ENCODE measurements at places on chromosomes 16 and 17.

GRCh38 chr16:48235058-48235555 is 9.0 kb upstream of the LONP2 start:
- no peak for DNase-seq

- no peak for DNase-seq
Observed at GRCh38 chr17:40316571-40317344, 7.8 kb downstream of the RARA start.

DNA sequence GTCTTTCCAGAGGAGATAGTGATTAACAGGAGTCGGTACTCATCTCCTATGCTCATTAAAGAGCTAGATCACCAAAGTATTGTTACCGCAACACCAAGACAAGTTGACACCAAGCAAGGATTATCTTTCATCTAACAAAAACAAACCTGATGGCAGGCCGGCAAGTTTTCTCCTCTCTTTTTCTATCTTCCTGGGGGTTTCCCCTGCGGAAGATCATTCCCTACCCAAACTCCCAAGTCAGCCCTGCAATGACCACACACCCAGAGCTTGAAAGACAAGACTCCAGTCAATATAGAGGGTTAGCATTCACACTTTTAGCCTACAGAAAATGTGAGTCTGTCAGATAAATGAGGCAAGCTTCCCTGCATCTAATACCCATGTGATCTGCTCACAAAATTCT is 312.1 kb downstream of the SOX9 start:
- no peak for DNase-seq

DNA sequence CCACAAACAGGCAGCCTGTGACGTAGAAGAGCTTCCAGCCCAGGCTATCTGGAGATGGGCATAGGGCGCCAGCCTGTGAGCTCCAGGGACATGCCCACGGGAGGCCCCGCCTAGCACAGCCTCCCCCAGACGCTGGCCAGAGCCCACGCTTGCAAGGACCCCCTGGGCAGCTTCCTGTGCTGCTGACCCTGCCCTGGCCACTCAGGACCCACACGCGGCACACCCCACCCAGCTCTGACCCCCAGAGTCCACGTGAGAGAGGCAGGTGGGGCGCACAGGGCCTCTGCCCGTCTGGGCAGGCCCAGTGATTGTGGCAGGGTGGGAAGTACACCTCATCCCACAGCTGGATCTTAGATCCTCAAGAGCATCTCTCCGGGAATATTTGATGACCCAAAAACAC is 3.9 kb downstream of the CYBC1 start:
- DNase-seq = no peak

- no peak for DNase-seq
Observed at GRCh38 chr17:73538445-73538844, 105.8 kb downstream of the SDK2 start.

DNA sequence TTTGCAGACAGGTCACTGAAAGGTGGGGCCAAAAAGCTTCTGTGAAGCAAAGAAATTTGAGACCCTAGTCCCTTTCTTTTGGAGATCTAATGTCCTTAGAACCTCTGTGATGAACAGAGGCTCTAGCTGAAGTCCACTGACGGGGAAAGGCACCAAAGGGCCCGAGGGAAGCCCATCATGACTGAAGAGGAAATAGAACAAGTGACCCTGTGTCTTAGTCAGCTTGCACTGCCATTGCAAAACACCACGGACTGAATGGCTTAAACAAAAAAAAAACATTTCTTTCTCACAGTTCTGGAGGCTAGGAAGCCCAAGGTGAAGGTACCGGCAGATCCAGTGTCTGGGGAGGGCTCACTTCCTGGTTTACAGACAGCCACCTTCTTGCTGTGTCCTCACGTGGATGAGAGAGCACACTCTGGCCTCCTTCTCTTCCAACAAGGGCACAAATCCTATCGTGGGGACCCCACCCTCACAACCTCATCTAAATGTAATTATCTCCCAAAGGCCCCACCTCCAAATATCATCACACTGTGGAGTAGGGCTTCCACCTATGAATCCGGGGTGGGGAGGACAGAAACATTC is 24.3 kb upstream of the ASGR2 start:
- no peak for DNase-seq

DNA sequence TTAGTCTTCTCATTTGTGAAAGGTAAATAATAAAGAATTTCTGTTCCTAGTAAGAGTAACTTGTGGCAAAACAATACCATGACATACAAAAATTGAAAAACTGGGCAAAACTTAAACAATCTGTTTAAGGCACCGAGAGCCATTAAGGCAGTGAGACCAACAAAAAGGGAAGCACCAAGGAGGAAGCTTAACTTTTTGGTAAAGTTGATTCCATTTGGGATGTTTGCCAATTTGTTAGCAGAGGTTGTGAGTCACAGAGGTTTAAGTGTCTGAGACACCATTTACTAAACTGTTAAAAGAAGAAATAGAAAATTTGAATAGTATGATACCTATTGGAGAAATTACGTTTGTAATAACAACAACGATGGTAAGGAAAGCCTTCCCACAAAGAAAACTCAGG is 4.9 kb downstream of the SLC35G3 start:
- no peak for DNase-seq

- no peak for DNase-seq
Observed at GRCh38 chr17:77061669-77062068, 79.1 kb upstream of the SEC14L1 start.

- no peak for DNase-seq
Observed at GRCh38 chr17:79777120-79777893, 641 bp upstream of the CBX2 start.

GRCh38 chr16:8505327-8505991 is 84.9 kb downstream of the TMEM114 start:
- DNase-seq = no peak

- no peak for DNase-seq
Observed at GRCh38 chr17:62140836-62141235, 75.8 kb upstream of the MED13 start.

DNA sequence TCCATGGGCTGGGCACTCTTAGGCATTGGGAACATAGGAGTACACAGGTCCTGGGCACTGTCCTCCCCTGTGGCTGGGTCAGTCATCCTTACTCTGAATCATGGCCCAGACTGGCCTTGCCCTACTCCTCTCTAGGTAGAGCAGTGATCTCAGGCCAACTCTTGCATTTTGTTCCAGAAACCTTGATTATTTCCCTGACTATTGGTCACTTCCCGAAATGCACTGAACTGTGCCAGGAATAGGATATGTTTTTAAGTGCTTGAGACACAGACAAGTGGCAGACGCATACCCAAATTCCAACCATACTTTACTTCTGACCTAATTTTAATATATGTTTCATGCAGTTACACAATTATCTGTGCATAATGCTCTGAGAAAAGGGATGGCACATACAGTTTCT is 10.3 kb downstream of the KRABD2 start:
- no peak for DNase-seq

DNA sequence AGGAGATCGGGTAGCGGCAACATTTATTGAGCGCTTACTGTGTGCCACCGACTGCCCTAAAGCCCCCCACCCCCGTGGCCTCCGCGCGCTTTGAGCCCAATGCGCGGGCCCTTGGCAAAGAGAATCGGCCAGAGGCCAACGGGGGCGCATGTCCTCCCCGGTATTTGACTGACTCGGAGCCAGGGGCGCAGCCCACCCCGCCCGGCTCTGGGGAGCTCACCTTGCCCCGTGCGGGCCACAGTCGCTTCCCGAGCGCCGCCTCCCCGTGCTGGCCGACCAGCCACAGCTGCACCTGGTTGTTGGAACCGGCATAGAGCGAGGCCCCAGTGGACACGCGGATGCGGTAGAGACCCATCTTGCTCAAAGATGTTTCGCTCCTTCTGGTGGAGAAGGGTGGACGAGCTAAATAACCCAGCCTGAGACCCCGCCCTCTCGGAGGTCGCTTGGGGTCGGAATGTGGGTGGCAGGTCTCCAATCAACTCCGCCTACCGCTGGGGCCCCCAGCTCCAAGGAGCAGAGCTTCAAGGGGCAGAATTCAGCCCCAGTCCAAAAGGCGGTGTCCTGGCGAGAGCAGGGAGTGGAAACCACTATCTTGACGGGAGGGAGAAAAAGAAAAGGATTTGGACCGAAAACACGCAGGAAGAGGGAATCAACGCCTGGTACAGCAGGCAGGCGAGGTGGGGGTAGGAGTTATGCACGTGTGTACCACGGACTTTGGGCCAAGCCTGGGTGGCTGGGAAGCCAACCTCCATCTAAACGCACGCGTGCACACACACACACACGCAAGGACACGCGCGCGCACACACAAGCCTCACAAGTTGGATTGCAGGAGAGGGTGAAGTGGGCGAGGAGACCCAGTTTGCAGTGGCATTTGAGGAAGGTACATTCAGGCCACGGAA is at the start of gene ALOX15:
Gene ALOX15, minus strand, starts transcription at position 382 of the 899 bp plus-strand sequence. Its CDS starts 27 bp downstream, at position 355.
- no peak for DNase-seq

DNA sequence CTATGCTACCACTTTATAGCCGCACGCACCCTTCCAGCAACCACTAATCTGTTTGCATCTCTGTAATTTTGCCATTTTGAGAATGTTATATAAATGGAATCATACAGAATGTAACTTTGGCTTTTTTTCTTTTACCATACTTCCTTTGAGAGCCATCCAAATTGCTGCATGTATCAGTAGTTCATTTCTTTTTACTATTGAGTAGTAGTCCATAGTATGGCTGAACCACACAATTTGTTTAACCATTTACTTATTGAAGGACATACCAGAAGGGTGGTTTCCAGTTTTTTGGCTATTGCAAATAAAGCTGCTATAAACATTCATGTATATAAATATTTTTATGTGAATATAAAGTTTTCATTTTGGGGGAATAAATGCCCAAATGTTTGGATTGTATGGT is 8.8 kb downstream of the TENT4B start:
- DNase-seq = no peak

GRCh38 chr17:28396635-28397239 is 9.3 kb downstream of the SLC46A1 start:
- no peak for DNase-seq

GRCh38 chr16:56929639-56930038 is 2.3 kb upstream of the HERPUD1 start:
- DNase-seq = no peak

DNA sequence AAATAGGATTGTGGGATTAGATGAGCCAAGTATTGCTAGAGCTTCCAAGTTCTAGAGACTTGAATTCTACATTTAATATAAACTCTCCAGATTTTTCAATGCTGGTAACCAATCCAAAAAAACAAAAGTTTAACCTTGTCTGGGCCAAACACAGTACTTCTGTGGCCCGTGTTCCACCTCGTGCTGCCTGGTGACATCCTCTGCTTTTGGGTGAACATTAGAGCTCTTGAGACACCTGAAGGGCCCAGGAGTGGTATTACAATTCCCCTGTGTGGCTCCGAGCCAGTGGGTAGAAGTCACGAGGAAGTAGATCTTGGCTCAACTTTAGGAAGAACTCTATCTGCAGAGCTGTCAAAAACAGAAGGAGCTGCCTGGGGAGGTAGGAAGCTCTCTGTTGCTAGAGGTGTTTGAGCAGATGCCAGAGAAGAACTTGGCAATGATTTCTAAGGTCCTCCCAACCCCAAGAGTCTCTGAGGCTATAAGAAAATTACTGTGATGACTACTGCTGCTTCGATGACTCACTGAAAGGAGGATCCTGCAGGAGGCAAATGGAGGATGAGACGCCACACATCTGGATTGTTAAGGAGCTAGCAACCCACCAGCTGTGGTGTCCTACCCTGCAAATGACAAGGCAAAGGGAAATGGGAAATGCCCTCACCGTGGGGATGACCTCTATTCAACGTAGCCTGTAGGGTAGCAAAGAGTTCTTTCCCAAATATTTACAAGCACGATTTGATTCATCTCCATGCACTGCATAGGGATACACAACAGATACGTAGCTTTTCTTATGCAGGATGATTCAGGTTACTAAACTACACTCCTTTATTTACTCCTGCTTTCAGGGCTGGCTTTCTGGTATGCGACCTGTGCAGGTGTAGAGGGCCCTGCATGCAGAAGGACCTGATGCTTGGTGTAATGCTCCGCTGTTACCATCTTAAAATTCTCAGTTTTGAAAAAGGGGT is 45.8 kb upstream of the GAS7 start:
- no peak for DNase-seq

DNA sequence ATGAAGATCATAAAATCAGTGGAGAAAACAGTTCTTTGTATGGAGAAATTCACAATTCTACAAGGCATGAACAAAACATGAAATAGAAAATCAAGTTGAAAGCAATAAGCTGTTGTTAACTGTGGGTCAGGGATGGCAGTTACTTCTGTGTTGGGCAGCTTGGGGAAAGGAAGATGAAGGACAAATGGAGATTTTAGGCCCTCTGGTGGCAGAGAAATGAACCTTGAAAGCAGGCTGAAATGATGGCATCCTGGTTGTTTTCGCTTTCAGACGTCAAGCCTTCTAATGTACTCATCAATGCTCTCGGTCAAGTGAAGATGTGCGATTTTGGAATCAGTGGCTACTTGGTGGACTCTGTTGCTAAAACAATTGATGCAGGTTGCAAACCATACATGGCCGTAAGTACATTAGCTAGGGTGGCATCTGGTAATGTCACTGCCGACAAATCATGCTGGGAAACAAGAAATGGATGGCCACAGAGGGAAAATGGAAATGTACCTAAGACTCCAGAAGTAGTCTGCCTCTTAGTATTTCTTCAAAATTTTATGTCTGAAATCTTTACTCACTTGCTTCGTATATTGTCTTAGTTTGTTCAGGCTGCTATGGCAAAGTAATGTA is 108.9 kb downstream of the MAP2K6 start:
- no peak for DNase-seq

GRCh38 chr16:15961060-15961511 is 11.7 kb downstream of the ABCC1 start:
- DNase-seq = peak; percentile 23

DNA sequence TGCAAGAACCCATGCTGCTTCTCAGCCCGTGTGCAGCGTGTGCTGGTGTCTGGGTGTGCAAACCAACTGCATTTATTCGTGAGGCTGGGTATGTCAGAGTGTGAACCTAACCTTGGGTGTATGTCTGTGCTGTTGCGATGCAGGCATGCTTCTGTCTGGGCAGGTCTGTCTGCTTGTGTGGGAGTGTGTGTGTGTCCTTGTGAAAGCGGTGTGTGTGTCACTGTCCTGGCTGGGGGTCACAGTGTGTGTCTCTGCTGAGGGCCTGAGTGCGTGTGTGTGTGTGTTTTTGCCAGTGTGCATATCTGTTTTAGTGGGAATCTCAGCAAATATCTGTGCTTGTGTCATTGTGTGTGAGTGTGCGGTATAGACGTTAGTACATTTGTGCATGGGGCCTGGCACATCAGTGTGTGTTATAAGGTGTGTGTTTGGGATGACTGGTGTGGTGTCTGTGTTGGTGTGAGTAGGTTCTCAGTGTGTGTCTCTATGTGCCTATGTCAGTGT is 121.8 kb downstream of the CYLD start:
- no peak for DNase-seq

- no peak for DNase-seq
Observed at GRCh38 chr16:11236461-11237254, 19.3 kb downstream of the SOCS1 start.

- DNase-seq = no peak
Observed at GRCh38 chr17:56603486-56604238, 10.2 kb downstream of the NOG start.
